ENCODE measurements at places on chromosomes 11 and 22.
A peak's percentile ranks its signal among the peaks of the same experiment; 100 is the strongest.

DNA sequence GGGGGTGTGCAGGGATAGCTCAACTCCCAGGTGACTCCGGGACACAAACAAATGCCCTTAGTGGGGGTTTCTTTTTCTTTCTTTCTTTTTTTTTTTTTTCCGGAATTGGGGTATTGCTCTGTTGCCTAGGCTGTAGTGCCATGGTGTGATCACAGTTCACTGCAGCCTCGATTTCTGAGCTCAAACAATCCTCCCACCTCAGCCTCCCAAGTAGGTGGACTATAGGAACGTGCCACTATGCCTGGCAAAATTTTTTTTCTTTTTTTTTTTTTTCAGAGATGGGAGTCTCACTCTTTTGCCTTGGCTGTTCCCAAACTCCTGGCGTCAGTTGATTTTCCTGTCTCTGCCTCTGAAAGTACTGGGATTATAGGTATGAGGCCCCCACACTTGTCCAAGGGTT is 13.8 kb upstream of the ZNF280A start:
- DNase-seq = no peak

DNA sequence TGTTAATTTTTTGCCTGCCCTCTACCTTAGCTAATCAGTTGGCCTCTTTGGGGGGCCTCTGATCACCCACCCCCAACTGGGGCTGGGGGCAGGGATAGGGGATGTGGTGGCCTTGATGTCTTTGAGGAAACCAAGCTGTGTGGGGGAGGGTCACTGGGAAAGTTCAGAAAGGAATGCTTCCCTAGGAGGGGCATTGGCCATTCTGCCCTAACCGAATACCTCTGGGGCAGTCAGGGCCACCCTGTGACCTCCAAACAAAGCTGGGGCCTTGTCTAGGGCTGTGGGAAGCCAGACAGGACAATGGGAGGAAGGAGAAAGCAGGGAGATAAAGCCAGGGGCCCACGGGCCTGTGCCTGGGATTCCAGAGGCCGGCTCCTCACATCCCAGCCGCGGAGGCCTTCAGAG is 97.5 kb downstream of the TSPAN18 start:
- no peak for DNase-seq

DNA sequence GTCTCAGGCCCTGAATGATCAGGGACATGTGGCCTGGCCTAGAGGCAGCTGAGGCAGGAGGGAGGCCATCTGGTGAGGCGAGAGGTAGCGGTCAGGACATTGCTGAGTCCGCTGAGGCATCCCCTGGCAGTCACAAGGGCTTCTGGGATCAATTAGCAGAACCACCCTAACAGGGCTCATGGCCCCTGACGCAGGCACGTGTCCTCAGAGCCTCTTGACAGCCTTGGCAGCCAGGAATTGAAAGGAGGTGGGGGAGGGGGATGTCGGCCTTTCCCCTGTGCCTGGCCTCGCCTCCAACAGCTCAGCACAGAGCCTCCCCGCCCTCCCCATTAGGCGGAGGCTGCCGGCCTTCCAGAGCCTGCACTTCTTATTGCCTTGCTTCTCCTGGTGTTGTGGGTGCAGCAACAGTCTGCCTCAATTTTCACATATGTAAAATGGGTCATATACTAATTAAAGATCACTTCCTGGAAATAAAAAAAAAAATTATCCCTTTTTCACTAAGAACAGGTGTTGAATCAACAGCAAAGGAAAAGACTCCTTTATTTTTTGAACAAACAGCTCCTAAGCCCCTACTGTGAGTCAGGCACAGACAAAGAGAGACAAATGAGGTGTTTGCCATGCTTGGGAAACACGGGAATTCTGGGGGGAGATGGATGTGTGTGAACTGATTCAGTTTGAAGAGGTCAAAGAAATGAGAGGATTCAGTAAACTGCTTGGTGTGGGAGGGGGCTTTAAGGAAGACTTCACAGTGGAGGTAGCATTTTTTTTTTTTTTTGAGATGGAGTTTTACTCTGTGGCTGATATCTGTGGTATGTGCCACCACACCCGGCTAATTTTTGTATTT is 55.3 kb downstream of the NFAM1 start:
- DNase-seq = no peak

- no peak for DNase-seq
Observed at GRCh38 chr11:2451916-2452315, 7.1 kb downstream of the KCNQ1 start.

GRCh38 chr11:68818181-68818580 is 23.5 kb downstream of the CPT1A start:
- DNase-seq = no peak

GRCh38 chr11:64152841-64153691 is 12.8 kb downstream of the MACROD1 start:
- peak; percentile 49 for DNase-seq

DNA sequence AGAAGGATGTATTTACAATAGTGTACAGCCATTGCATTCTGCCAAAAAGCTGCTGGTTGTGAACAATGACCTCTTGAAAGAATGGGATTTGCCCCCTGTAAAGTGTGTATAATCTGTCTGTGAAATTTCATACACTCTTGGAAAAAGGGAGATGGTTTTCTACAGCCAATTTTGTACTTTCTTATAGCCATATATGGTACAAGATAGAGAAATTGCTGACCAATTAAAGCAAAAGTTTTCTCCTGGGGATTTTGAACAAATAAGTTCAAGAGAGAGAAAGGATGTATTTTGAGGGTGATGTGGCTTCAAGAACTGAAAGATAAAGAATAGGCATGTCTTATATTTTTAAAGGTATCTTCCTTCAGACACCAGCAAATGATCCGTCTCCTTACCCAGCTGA is 211.0 kb downstream of the NAV2 start:
- DNase-seq = no peak

GRCh38 chr11:127383026-127383425 is 382.5 kb upstream of the KIRREL3 start:
- DNase-seq = no peak

GRCh38 chr11:87879118-87879517 is 296.1 kb downstream of the RAB38 start:
- DNase-seq = no peak

GRCh38 chr11:105298630-105299029 is 159.1 kb upstream of the CARD18 start:
- DNase-seq = no peak

GRCh38 chr11:48169259-48169658 is 47.4 kb upstream of the OR4B1 start:
- no peak for DNase-seq

GRCh38 chr11:23497040-23497439 is 636.8 kb upstream of the CCDC179 start:
- no peak for DNase-seq

GRCh38 chr11:117803896-117804295 is 6.9 kb upstream of the DSCAML1 start:
- no peak for DNase-seq

GRCh38 chr22:17266251-17266971 is 47.2 kb upstream of the ADA2 start:
- no peak for DNase-seq

DNA sequence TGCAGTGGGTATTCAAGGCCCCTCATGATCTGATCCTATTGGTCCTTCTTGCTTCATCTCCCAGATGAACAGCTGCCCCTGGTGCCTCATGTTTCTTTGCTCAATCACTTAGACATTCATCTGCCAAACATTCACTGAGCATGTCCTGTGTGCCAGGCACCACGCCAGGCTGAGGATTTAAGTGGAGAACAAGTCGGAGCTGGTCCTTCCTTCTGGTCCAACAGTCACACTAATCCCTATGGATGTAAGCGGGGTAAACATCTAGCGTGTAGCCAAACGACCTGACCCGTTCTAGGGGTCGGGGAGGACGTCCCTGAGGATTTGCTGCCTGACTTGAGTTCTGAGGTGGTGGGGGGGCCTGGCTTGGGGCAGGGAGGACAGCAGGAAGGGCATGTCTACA is 21.9 kb downstream of the ZMAT5 start:
- DNase-seq = no peak

GRCh38 chr11:22276535-22276934 is 61.6 kb upstream of the SLC17A6 start:
- DNase-seq = no peak

DNA sequence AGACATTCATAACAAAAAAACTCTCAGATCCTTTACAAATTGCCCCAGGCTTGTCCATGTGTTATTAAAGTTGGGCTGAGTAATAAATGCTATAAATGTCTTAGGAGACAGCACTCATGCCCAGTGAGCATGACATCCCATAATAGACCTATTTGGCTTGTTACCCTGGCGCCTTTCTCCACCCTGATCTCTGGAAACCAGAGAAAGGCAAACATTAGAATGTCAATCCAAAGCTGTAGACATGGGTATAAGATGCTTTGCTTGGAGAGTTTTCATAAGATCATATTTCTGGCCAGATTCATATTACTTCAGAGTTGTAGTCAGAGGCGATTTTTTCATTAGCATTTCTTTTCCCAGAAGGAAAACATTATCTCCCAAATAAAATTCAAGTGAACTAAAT is 161.3 kb upstream of the UBASH3B start:
- no peak for DNase-seq

- DNase-seq = no peak
Observed at GRCh38 chr22:33012833-33013450, 45.2 kb downstream of the SYN3 start.

DNA sequence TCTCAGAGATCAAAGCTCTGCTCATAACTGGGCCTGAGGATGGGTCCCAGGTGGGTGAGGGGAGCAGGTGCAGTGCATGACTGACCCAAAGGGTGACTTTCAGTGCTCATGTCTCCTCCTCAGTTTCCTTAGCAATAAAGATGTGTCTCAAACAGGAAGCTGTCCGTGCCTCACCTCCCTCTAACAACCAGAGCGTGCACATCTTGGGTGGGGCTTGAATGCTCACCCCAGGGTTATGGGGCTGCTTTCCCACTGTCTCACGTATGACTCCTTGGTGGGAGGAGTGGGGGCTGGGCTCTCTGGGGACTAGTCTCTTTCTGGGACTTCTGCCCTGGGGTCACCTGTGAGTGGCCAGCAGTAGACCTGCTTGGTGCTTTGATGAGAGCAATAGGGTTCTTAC is 53.9 kb upstream of the PHOX2A start:
- DNase-seq = no peak

GRCh38 chr22:24954114-24954463 is 1.6 kb downstream of the KIAA1671 start:
- DNase-seq = no peak
